WERI-Rb-1 (cell line): ENCODE measurements at places on chromosomes 13 and 19.

DNA sequence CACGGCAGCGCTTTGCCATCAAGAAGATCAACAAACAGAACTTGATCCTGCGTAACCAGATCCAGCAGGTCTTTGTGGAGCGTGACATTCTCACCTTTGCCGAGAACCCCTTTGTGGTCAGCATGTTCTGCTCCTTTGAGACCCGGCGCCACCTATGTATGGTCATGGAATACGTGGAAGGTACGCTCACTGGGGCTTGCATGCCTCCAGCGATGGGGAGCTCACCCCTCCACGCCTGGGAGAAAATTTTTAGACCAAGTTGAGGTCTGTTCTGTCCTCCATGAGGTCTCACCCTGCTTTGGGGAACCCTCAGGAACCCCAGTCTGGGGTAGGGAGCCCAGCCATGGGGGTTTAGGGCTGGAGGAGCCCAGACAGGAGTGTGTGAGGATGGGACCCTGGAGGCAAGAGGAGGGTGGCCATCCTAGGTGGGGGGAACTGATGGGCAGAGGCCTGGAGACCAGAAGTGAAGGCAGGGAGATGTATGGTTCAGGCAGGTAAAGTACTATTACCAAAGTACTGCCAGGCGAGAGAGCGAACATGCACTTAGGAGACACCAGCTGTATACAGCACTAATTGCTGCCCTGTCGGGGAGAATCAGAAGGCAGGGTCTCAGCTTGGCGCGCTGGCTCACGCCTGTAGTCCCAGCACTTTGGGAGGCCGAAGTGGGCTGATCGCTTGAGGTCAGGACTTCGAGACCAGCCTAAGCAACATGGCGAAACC is 22.3 kb upstream of the PIK3R2 start:
- DNase-seq, result no peak

- no peak for DNase-seq
These were observed 32.3 kb upstream of the UQCRFS1 start for GRCh38 chr19:29245215-29245614.

GRCh38 chr19:42088471-42089190 is 12.7 kb downstream of the ZNF574 start:
- DNase-seq, result no peak

GRCh38 chr13:40973409-40973808 is 45.7 kb downstream of the ELF1 start:
- DNase-seq, result no peak

DNA sequence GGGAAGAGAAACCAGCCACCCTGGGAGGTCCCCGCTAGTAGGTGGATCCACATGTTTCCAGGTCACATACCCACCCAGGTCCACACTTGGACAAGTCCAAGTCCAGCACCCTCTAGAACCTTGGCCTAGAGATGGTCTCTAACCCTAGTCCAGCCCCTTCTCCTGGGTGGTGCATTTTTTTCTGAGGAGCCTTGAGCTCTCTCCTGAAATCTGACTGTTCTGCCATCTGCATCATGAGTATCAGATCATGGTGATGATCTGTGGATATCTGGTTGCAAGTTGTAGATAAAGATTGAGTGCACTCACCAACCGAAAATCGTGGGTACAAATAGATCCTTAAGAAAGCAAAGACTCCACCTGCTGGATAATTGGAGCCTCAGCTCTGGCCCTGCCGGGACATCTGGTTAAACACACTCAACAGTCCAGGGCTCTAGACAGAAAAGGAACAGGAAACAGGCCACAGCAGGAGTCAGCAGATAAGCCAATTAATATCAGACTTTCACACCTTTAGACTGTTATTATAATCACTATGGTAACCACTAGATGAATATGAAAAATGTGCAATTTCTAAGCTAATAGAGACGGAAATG is 41.1 kb downstream of the GPR12 start:
- peak; percentile 81 for DNase-seq

- no peak for DNase-seq
These were observed 59.3 kb downstream of the PEPD start for GRCh38 chr19:33462112-33462791.

GRCh38 chr13:49977992-49978391 is 18.9 kb upstream of the TRIM13 start:
- no peak for DNase-seq

GRCh38 chr13:44537248-44537647 is 38.9 kb downstream of the TSC22D1 start:
- no peak for DNase-seq

GRCh38 chr13:45575146-45575829 is 40.3 kb downstream of the ERICH6B start:
- no peak for DNase-seq

GRCh38 chr19:22523940-22524339 is 101.8 kb upstream of the ZNF98 start:
- no peak for DNase-seq

DNA sequence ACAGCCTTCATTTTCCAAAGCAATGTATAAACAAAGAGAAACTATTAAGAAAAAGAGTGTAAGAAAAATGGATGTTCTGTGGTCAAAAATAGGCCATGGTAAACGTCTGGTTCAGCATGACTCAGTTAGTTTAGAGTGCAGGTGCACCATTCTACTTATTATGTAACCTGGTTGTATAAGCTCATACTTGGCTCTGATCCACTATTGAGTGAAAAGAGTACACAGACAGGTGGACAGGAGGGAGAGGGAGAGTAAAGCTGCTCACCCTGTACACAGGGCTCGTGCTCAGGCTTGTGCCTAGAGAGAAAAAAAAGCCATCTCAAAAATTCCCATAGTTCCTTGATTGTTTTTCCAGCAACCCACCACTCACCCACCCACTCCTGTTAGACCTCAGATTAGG is 85.8 kb upstream of the ZNF91 start:
- no peak for DNase-seq

DNA sequence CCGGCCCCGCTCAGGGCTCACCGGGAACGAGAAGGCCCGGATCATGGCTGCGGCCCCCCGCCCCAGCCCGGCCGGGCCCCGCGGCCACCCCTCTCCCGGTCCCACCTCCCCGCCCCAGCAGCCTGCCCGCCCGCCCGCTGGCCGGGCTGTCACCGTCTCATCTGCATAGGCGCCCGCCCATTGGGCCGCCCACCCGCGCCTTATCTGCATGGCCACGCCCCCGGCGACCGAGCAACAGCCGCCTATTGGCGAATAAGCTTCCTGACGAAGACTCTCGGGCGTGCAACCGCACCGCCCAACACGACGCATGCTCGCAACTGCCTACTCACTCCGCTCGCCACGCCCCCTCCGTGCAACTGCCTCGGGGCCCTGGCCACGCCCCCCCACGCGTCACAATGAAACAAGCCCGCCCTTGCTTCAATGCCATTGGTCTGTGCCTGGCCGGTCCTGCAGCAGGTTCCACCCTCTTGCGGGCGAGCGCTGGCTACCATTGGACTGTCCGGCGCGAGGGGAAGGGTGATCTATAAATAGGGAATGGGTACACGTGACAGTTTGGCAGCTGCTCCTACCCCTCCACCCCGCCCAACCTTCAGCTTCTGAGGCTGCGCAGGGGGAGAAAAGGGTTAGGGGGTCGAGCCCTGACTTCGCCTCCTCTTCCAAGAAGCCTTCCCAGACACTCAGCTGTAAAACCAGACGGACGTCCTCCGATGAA is at the start of gene DACT3:
Gene DACT3, minus strand, starts transcription at position 163 of the 712 bp plus-strand sequence. Its CDS starts 118 bp downstream, at position 45.
- peak; percentile 100 for DNase-seq

DNA sequence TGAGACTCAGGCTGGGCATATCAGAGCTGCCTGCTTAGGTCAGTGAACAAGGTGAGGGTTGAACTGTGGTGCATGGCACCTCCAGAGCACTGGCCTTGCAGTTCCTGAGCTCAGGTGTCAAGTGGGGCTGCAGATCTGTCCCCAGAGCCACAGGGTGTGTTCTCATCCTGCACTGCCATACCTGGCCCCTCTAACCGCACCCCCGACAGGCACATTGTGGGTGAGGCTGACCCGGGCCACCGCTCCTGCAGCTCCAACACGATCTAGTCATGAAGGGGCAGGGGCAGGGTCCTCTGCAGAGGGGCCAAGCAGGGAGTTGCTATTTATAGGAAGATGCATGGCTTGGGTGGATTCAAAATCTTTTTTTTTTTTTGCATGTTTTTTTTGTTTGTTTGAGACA is 16.7 kb upstream of the CRTC1 start:
- no peak for DNase-seq

DNA sequence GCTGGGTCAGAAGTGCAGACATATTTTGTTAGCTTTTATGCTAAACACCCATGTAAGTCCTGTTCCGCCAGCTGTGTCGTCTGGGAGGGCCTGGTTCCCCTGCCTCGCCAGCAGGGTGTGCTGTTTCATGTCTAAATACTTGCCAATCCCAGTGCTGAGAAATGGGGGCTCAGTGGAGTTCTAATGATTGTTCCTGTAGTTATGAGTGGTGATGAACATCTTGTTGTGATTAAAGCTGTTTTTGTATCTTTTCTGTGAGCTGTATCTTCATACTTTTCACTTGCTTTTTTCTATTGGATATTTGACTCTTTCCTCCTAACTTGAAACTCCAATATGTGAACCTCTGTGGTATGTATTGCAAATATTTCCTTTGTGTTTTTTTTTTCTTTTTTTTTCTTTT is 32.7 kb downstream of the KDM4B start:
- peak; percentile 59 for DNase-seq

DNA sequence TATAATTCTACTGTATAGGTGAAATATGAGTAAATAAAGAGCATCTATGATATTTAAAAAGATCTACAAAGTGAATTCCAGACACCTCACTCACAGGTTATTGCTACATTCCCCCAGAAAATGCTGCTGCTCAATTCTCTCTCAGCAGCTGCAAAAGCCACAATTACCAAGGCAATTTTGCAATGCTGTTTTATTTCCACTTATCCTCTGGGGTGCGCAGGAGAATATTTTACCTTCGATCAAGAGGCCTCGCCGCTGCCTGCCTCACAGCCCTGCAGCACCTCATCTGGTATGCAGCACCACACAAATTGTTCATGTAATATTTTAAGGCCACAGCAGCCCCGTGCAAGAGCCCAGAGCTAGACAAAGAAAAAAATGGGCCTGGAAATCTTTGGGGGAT is 333.2 kb downstream of the DNAJC15 start:
- DNase-seq, result no peak

GRCh38 chr13:39740761-39741160 is 85.3 kb downstream of the COG6 start:
- DNase-seq, result no peak

GRCh38 chr19:18425515-18426415 is 6.6 kb downstream of the SSBP4 start:
- no peak for DNase-seq

DNA sequence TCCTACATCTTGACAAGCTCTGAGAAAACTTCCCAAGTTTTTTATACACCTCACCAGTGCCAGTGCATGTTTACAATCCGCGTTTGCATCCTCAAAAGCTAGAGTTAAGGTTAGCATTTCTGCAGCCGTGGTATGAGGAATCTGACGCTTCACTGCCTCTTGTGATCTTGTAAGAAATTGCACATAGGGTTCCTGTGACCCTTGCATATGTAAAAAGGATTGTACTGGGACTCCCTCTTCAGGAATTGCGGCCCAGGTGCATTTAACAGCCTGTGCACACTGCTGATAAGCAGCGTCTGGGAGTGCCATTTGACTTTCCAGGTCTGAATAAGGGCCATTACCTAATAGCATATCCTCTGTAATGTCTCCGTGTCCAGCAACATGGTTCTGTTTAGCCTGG is 15.3 kb downstream of the FPR3 start:
- DNase-seq, result peak; percentile 9

DNA sequence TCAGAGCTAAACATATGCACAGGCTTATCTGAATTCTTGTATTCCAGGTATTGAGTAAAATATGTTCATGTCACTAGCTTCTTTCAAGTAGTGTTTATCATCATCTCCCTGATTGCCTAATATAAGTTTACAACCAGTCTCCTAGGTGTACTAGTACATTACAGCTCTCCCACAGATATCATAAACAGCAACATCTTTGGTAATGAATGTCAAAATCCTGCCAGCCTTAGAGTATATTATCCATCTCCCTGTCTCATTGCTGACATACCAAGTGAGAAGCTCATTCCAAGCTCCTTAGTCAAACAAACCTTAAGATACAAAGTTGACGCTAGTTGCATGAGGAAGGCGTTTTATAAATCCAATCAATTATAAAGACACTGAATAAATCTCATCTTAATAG is 689.1 kb upstream of the GPC6 start:
- DNase-seq, result no peak

- no peak for DNase-seq
These were observed 1.7 kb downstream of the ZNF264 start for GRCh38 chr19:57192993-57193392.

- DNase-seq, result no peak
These were observed 22.3 kb upstream of the ZBTB7A start for GRCh38 chr19:4088975-4089374.

DNA sequence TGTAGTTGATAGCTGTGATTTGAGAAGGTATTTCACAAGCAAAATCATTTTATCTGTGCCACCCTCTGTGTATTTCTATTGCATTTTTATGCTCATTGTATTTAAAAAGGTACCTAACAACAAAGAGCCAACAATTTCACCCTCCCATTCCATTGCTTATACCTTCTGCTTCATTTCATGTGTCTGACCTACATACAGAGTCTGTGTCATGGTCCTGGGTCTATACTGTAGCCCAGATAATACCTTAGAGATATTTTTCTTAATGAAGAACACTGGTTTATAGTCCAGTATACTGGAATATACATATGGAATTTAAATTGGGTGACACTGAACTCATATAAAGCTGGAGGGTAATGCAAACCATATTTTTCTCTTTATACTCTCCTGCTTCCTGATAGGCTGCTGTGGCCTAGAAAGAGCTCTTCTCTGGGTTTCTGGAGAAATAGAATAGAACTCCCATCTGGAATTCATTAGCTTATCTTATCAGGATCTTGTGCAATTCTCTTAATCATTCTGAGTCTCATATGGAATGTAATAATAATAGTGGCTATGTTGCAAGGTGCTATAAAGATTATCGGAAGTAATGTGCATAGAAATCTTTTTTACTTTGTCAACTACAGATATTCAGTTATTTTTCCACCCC is 31.8 kb upstream of the SPART start:
- no peak for DNase-seq

DNA sequence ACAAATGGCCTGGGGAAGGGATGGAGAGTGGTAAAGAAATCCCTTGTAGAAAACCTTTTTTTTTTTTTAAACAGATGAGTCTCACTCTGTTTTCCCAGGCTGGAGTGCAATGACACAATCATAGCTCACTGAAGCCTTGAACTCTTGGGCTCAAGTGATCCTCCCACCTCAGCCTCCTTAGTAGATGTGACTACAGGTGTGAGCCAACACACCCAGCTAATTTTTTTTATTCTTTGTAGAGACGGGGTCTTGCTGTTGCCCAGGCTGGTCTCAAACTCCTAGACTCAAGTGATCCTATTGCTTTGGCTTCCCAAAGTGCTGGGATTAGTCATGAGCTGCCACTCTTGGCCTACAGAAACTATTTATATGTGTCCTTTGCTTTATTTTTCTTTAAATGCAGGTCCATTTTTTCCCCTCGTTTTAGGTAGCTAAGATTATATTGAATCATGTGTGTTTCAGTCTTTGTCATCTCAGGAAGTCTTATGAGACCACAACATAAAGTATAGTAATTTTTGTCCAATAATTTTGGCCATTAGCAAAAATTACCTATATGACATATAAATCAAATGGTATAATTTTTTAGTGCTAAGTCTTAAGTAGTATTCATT is 10.5 kb downstream of the LPAR6 start:
- no peak for DNase-seq
